ENCODE measurements at places on chromosomes 4 and X.

DNA sequence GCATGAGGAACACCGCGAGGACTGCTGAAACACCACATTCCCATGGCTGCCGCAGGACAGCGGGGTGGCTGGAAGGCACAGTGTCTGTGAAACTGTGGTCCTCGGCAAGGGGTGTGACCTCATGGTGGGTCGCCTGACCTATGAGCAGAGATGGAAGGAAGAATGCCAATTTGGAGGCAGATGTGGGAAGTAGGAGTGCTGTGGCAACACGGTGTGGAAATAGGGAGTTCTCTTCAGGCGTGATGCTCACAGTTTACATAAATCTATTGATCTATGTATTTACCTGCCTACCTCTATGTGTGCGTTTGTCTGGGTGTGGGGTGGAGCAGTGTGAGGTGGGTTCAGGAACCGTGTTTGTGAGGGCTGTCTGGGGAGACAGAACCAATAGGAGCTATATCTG lies 62.3 kb upstream of the LSM6 start:
- no peak for DNase-seq
- H3K4me3 ChIP-seq = no peak overlapping the region
- no peaks in the 10 kb centered on the region for H3K4me1 ChIP-seq

GRCh38 chrX:10986616-10987015 lies 124.5 kb upstream of the HCCS start:
- no peaks in the 10 kb centered on the region for H3K27me3 ChIP-seq
- H3K4me3 ChIP-seq = no peak overlapping the region
- no peak for DNase-seq
- H3K4me1 ChIP-seq = no peaks in the 10 kb centered on the region
- no peak overlapping the region for H3K27ac ChIP-seq

GRCh38 chr4:88516746-88517145 lies 6.8 kb downstream of the PYURF start:
- no peak overlapping the region for H3K4me3 ChIP-seq
- no peaks in the 10 kb centered on the region for H3K27me3 ChIP-seq
- DNase-seq = no peak
- no peaks in the 10 kb centered on the region for H3K4me1 ChIP-seq
- H3K27ac ChIP-seq = no peak overlapping the region

- no peaks in the 10 kb centered on the region for H3K36me3 ChIP-seq
- no peaks in the 10 kb centered on the region for H3K4me1 ChIP-seq
- DNase-seq = no peak
- H3K4me3 ChIP-seq = no peak overlapping the region
- H3K27me3 ChIP-seq = no peaks in the 10 kb centered on the region
Measured at GRCh38 chr4:47118192-47118929, 87.0 kb downstream of the GABRB1 start.

DNA sequence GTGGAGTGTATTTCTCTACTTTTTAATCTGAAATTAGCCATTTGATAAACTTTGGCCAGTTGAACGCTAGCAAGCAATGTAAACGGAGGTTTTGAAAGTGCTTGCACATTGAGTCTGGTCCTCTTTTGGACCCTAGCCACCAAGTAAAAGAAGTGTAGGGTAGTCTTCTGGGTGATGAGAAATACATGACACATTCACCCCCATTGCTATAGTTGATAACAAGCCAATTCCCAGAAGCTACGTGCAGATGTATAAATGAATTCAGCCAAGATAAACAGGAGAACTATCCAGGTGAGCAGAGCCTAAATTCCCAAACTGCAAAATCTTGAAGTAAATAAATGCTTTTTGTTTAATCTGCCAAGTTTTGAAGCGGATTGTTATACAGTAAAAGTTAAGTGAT lies 965.4 kb upstream of the GRIA3 start:
- no peak for DNase-seq
- H3K4me3 ChIP-seq = no peak overlapping the region

DNA sequence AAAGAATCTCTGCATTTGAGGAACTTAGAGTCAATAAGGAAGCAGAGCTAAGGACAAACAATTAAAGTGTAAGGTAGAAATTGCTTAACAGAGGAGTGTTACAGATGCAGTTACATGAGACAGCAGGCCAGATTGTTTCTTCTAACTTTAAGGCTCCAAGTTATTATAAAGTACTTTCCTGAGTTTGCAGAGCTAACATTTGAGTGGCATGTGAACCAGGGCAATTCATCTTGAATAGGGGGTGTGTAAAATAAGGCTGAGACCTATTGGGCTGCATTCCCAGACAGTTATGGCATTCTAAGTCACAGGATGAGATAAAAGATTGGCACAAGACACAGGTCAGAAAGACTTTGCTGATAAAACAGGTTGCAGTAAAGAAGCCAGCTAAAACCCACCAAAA lies 7.6 kb upstream of the LNX1 start:
- H3K4me3 ChIP-seq = no peak overlapping the region
- H3K27ac ChIP-seq = no peak overlapping the region
- H3K36me3 ChIP-seq = no peaks in the 10 kb centered on the region
- H3K27me3 ChIP-seq = no peaks in the 10 kb centered on the region
- H3K4me1 ChIP-seq = peaks cover 1% of the 10 kb centered on the region
- DNase-seq = no peak

DNA sequence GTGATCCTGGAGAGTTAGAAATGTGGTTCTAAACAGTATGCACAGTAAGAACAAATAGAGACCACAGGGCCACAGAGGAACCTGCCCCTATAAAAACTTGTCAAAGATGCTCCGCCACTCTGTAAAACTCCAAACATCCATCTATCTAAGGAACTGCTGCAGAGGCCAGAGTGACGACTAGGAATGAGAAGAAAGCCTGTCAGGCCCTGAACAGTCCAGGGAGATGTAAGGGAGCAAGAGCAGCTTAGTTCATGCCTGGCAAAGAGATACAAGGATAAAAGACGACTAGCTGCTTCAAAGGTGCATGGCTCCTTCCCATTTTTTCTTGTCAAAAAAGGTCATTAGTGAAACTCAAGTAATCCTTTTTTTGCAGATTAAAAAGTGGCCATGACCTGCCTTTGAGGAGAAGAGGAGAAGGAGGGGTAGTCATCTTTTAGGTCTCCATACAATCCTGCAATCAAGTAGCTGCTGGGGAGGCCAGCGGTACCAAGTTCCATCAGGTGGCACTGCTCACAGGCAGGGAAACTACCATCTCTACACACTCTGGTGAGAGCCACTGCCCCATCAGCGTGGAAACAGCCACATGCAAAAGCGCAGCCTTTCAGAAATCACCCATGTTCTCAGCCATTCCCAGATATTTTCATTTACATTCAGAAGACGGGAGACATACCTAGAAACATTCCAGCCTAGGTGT lies 162.1 kb downstream of the TSPAN5 start:
- H3K4me1 ChIP-seq = peaks cover 1% of the 10 kb centered on the region
- no peak overlapping the region for H3K4me3 ChIP-seq
- no peaks in the 10 kb centered on the region for H3K27me3 ChIP-seq

DNA sequence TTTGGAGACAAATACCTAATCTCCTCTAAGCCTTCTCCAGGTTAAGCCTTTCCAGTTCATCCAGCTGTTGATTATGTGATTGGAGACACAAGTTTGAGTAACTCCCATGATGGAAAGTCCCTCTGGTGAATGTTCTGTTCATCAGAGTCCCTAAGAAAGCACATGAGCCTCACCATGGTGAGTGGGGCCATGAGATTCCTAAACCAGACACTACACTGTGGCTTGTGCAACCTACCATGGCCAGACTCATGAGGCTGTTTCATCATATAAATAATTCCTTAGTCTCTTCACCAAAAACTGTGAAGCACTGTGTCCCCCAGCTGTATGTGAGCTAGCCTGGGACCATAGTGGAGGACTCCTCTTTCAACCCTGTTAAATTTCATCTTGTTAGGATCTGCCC lies 14.4 kb downstream of the PKD2 start:
- DNase-seq = no peak
- no peaks in the 10 kb centered on the region for H3K27me3 ChIP-seq
- H3K36me3 ChIP-seq = peaks cover 1% of the 10 kb centered on the region
- H3K4me3 ChIP-seq = no peak overlapping the region

- H3K4me1 ChIP-seq = no peaks in the 10 kb centered on the region
- no peak for DNase-seq
- H3K4me3 ChIP-seq = no peak overlapping the region
- no peaks in the 10 kb centered on the region for H3K36me3 ChIP-seq
- H3K27me3 ChIP-seq = no peaks in the 10 kb centered on the region
Measured at GRCh38 chrX:111568354-111568753, 56.9 kb downstream of the SERTM2 start.

GRCh38 chr4:104896660-104897645 lies 249.7 kb upstream of the TET2 start:
- no peak overlapping the region for H3K4me3 ChIP-seq
- no peak for DNase-seq
- no peak overlapping the region for H3K27ac ChIP-seq
- H3K36me3 ChIP-seq = no peaks in the 10 kb centered on the region

DNA sequence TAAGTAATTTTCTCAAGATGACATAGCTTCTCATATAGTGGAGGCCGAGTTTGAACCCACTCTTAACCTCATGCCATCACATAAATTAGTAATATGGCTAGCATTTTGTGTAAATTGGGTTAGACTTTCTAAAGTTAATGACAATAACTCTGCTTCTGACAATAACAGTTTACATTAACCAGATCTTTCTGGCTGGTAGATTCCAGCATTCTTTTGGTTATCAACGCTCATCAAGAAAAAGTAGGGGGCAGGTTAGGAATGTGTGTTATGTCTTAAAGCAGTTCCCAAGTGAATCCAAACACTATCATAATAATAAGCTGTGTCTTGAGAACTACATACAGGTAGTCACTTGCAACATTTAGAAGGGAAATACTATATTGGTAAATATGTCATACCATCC lies 162.5 kb downstream of the PRDM5 start:
- no peak overlapping the region for H3K27ac ChIP-seq
- no peak overlapping the region for H3K4me3 ChIP-seq
- H3K27me3 ChIP-seq = no peaks in the 10 kb centered on the region
- no peaks in the 10 kb centered on the region for H3K4me1 ChIP-seq
- H3K36me3 ChIP-seq = no peaks in the 10 kb centered on the region
- no peak for DNase-seq

- H3K27me3 ChIP-seq = no peaks in the 10 kb centered on the region
- DNase-seq = no peak
- H3K4me1 ChIP-seq = no peaks in the 10 kb centered on the region
- no peak overlapping the region for H3K27ac ChIP-seq
- H3K36me3 ChIP-seq = no peaks in the 10 kb centered on the region
Measured at GRCh38 chrX:11138498-11139390, 27.6 kb downstream of the HCCS start.

DNA sequence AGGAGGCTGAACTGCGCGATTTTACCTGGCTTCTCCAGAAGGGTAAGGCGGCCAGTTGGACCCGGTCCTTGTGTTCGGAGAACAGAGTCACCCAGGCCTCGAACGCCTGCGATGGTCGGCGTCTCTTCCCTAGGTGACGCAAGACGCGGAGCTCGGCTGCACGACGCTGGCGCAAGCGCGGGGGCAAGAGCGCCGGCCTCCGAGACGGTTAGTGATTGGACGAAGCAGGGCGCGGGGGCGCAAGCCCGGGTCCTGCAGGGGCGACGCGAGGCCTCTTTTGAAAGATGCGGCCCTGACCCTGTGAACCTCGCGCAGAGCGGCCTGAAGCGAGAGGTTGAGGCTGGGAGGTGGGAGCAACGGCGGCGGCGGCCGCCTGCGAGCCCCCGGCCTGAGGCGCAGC lies 428 bp downstream of the ADAD1 start:
- no peak overlapping the region for H3K27ac ChIP-seq
- DNase-seq = no peak
- H3K4me1 ChIP-seq = no peaks in the 10 kb centered on the region
- H3K36me3 ChIP-seq = no peaks in the 10 kb centered on the region
- H3K27me3 ChIP-seq = no peaks in the 10 kb centered on the region

DNA sequence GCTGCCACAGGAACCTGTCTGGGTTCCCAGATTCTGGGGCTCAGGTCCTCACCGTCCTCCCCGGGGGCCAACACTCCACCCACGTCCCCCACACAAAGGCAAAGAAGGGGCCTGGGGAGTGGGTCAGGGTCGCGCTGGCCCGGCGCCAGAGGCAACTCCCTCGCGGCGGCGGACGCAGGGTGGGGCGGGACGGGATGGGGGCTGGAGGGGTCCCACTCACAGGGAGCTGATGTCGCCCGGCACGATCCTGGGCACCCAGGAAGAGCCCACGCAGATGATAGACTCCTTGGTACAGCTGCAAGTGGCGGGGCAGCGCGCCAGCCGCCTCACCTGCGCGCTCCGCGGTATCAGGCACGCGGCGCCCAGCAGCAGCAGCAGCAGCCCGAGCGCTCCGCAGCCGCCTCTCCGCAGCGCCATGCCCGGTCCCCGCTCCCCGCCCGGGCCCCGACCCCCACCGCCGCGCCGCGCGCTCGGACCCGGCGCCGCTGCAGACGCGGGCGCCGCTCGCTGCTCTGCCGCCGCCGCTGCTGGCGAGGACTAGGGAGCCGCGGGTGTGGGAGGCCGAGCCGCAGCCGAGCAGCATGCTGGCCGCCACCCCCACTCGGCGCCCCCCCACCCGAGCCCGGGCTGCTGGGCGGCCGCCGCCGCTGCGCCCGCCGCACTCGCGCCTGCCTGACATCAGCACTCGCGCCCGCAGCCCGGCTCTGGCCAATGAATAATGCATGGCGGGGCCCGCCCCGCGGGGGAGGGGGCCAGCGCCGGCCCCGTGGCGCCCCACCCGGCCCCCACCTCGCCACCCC lies at the start of gene LGI2:
LGI2 (minus strand) TSS at position 670 of the 800 bp plus-strand sequence; CDS start at position 417, 253 bp downstream.
- H3K27me3 ChIP-seq = no peaks in the 10 kb centered on the region
- H3K36me3 ChIP-seq = no peaks in the 10 kb centered on the region
- no peak within 1 kb of the TSS for H3K27ac ChIP-seq
- H3K4me3 ChIP-seq = peak within 1 kb of the TSS; percentile 73
- peak; percentile 89 for DNase-seq

DNA sequence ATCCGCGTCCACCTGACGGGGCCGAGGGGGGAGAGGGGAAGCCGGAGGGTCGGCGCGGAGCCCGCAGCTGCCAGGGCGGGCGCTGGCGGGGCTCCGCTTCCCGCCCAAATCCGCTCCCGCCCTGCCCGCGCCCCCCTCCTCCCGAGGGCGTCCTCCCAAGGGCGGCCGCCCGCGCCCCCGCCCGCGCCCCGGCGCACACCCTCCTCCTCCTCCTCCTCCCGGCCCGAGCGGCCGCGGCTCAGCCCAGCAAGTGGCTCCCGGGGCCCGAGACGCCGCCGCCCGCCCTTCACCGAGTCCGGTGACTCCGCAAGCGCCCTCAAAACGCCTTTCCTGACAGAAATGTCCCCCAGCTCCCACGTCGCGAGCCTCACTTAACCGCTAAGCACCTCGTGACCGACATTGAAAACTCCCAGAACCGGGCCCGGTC lies 487 bp downstream of the HMGB2 start:
- no peaks in the 10 kb centered on the region for H3K4me1 ChIP-seq
- no peaks in the 10 kb centered on the region for H3K27me3 ChIP-seq

- no peaks in the 10 kb centered on the region for H3K4me1 ChIP-seq
- peak; percentile 96 for DNase-seq
- H3K4me3 ChIP-seq = peak within 1 kb of the TSS; percentile 80
Measured at GRCh38 chrX:74614093-74614909, at the start of gene RLIM. TSS of gene RLIM (minus strand) at chrX:74614624. CDS start at chrX:74595977, 18,647 bp downstream.
